ENCODE measurements at places on chromosomes 11 and 22. TPM values are rescaled to one million over a fixed set of nuclear protein-coding genes. Genes with fewer than 3 reads are reported as not detected.

DNA sequence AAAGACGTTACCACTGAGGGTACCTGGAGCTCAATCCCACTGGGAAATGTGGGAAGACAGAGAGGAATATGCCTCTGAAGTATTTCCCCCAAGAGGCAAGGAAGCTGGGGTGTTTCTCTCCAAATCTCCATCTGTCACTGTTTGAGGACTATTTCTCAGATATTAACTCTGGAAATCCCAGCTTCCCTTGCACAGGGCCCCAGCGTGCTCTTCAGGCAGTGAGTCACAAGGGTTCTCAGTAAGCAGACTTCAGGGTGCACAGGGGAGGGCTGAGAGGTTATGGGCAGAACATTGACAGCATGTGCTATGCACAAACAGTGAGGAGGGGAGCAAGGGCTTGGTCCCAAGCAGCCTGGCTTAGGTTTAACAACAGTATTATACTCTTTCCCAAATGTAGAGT lies 60.9 kb upstream of the EED start:
- H3K36me3 ChIP-seq: no peaks in the 10 kb centered on the region
- H3K27ac ChIP-seq: no peak overlapping the region
- no peak overlapping the region for H3K4me3 ChIP-seq
- H3K4me1 ChIP-seq: peaks cover 3% of the 10 kb centered on the region
- no peaks in the 10 kb centered on the region for H3K27me3 ChIP-seq
- peak; percentile 57 for DNase-seq

DNA sequence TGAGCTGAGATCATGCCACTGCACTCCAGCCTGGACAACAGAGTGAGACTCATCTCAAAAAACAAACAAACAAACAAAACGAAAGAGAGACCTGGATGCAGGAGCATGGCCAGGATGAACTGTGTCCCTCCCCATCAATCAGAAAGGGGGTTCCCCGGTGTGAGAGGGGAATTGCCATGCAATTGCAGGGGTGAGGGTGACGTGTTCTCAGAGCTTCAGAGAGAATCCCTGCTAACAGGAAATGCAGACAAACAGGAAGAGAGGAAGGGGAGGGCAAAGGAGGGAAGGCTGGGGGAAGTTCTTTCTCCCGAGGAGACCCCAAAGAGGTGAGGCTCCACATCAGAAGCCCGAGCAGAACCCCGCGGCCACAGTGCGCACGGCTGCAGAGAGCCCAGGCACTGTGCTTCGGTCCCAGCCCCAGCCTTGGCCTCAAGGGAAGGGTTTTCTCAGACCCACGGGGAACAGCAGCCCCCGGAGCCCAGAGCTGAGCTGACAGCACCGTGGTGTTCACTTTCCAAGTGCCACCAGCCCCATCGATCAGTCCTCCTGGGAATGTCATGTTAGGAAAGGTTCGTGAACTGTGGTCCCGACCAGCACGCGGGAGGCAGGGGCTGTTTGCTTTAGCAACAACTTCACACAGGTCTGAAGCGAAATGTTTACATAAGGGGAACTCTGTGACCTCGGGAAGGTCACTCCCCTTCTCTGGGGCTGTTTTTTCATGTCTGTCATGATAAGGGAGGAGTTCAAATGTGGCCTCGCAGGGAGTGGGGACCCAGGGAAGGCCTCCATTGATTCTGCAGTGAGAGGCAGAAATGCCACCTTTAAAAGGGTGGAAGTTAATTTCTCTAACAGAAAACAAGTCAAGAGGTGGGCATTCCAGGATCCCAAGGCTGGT lies 108.0 kb upstream of the ANO1 start:
- peak overlapping the region; percentile 50 for H3K27ac ChIP-seq
- H3K27me3 ChIP-seq: peaks cover 7% of the 10 kb centered on the region
- peak overlapping the region; percentile 41 for H3K4me3 ChIP-seq
- H3K4me1 ChIP-seq: peaks cover 15% of the 10 kb centered on the region
- no peaks in the 10 kb centered on the region for H3K36me3 ChIP-seq
- peak; percentile 71 for DNase-seq

DNA sequence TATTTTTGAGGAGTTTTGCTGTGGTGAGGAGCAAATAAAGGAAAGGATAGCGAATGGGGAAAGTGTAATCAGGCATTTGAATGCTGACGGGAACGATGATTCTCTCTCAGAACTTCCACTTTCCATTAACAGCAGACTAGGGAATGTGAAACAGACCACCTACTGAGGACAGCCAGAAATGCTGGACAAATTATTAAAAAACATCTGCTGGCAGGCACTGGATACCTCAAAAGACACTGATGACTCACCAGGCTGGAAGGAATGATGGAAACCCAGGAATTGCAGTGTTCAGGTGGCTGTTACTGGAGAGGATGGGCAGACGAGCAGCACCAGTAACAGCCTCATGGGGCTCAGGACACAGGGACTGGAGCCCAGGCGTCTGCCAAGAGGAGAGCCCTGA lies 33.4 kb downstream of the PLA2G6 start:
- H3K27me3 ChIP-seq: no peaks in the 10 kb centered on the region
- H3K27ac ChIP-seq: peak overlapping the region; percentile 19
- H3K4me3 ChIP-seq: no peak overlapping the region
- H3K4me1 ChIP-seq: peaks cover 16% of the 10 kb centered on the region
- DNase-seq: no peak
- H3K36me3 ChIP-seq: peaks cover 4% of the 10 kb centered on the region

DNA sequence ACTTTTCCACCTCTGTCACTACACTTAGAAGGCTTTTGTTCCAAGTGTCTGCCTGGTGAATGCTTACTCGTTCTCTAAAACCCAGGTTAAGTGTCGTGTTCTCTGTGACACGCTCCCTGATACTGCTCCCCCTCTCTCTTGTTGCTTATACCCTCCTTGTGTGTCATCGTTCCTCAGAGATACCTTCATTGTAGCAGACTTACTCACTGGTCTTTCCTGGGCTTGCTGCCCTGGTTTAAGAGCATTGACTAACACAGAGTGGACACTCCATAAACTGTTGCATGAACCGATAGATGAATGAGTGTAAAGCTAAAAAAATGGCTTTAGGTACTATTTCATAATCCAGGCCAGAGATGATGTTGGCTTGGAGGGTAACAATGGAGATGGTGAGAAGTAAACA lies 171.3 kb downstream of the GRIK4 start:
- no peak for DNase-seq
- no peaks in the 10 kb centered on the region for H3K36me3 ChIP-seq
- peaks cover 18% of the 10 kb centered on the region for H3K27me3 ChIP-seq

DNA sequence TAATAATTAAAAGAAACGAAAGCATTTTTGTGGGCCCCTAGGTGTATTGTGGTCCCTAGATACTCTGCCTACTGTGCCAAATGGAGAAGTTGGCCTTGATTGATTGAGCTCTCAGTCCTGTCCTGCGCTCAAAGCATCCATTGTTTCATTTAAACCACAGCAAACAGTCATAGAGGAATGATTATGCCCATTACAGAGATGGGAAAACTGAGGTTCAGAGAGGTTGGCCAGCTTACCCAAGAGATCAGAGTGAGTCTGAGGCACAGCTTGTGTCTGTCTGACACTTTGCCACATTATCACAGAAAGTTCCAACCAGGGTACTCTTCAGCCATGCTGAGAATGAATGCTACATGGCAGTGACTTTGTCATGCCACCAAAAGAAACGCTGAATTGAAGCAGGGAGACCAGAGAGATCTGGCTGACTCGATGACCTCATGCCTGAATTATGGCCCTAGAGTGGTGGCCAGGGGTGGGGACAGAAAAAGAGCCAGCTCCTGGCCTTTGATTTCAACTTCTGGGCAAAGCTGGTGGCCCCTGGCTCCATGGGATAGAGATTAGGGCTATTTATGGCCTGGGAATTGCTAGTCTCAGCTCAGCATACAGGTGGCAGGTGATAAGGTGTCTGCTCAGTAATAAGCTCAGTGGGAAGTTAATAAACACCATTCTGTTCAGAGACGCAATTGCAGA lies 180.5 kb downstream of the MIAT start:
- no peak overlapping the region for H3K4me3 ChIP-seq
- H3K36me3 ChIP-seq: no peaks in the 10 kb centered on the region
- no peaks in the 10 kb centered on the region for H3K27me3 ChIP-seq
- no peak overlapping the region for H3K27ac ChIP-seq
- H3K4me1 ChIP-seq: no peaks in the 10 kb centered on the region

- no peaks in the 10 kb centered on the region for H3K4me1 ChIP-seq
- H3K4me3 ChIP-seq: no peak overlapping the region
- H3K36me3 ChIP-seq: no peaks in the 10 kb centered on the region
- H3K27ac ChIP-seq: no peak overlapping the region
- DNase-seq: no peak
Measured at GRCh38 chr11:61706452-61707400, 26.5 kb downstream of the DAGLA start.

DNA sequence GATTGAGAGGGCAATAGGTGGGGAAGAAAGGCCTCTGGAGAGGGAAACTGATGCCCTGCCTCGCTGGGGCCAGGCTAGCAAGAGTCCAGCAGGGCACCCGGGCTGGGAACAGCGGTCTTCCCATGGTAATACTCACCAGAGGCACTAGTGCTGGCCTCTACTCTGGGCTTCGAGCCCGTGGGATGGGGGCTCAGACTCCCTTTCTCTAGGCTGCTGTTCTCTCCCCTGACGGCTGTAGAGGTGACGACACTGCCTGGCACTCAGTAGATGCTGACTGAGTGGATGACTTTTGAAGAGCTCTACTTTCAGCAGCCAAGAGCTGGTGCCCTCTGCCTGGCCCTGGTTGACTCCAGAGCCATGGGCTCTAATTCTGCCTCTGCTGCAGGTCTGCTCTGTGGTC lies 818 bp upstream of the C1QTNF4 start:
- no peaks in the 10 kb centered on the region for H3K36me3 ChIP-seq
- no peak overlapping the region for H3K4me3 ChIP-seq
- peaks cover 34% of the 10 kb centered on the region for H3K27me3 ChIP-seq
- no peak for DNase-seq

- H3K36me3 ChIP-seq: no peaks in the 10 kb centered on the region
- peak; percentile 20 for DNase-seq
- H3K27ac ChIP-seq: no peak overlapping the region
- H3K4me3 ChIP-seq: peak overlapping the region; percentile 55
Measured at GRCh38 chr11:8019314-8020243, 32.4 kb downstream of the EIF3F start.

DNA sequence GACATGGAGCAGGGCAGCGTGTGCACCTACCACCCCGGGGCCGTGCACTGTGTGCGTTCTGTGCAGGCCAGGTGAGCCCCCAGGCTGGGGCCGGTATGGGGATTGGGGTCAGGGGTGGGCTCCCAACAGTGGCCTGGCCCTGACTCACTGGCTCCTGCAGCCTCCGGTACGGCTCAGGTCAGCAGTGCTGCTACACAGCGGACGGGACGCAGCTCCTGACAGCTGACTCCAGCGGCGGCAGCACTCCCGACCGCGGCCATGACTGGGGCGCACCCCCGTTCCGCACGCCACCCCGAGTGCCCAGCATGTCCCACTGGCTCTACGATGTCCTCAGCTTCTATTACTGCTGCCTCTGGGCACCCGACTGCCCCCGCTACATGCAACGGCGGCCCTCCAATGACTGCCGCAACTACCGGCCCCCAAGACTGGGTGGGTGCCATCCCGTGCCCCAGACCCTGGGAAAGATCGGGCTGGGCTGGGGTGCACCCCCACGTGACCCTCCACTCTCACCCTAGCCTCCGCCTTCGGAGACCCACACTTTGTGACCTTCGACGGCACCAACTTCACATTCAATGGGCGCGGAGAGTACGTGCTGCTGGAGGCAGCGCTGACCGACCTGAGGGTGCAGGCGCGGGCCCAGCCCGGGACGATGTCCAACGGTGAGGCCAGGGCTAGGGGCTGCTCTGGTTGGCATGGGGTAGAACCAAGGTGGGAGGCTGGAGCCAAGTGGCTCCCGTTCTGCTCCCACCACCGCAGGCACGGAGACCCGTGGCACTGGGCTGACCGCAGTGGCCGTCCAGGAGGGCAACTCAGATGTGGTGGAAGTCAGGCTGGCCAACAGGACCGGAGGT lies 4.4 kb downstream of the SUSD2 start:
- no peak overlapping the region for H3K4me3 ChIP-seq
- H3K27ac ChIP-seq: no peak overlapping the region
- no peak for DNase-seq

- H3K36me3 ChIP-seq: no peaks in the 10 kb centered on the region
- no peak overlapping the region for H3K4me3 ChIP-seq
- H3K27me3 ChIP-seq: peaks cover 27% of the 10 kb centered on the region
- no peak for DNase-seq
- H3K4me1 ChIP-seq: peaks cover 2% of the 10 kb centered on the region
- peak overlapping the region; percentile 17 for H3K27ac ChIP-seq
Measured at GRCh38 chr11:1672613-1673350, 24.2 kb upstream of the KRTAP5-6 start.

DNA sequence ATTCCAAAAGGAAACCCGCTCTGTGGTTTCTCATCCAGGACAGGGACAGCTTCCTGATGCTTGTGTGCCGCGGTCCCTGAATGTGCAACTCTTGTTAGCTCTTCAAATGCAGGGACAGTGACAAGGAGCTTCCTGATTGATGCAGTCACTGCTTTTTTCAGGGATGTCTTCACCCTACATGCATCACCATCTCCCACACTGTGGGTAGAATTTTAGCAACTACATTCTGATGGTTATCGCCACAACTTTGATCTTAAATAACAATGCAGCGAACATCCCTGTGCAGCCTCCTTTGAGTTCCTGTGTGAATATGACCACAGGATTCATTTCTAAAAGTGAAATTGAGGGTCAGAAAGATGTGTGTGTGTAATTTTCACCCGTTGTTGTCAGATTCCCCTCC lies 115.0 kb downstream of the GGTLC2 start:
- no peak overlapping the region for H3K4me3 ChIP-seq
- no peaks in the 10 kb centered on the region for H3K36me3 ChIP-seq
- DNase-seq: no peak
- H3K27me3 ChIP-seq: no peaks in the 10 kb centered on the region
- no peak overlapping the region for H3K27ac ChIP-seq
- peaks cover 9% of the 10 kb centered on the region for H3K4me1 ChIP-seq

DNA sequence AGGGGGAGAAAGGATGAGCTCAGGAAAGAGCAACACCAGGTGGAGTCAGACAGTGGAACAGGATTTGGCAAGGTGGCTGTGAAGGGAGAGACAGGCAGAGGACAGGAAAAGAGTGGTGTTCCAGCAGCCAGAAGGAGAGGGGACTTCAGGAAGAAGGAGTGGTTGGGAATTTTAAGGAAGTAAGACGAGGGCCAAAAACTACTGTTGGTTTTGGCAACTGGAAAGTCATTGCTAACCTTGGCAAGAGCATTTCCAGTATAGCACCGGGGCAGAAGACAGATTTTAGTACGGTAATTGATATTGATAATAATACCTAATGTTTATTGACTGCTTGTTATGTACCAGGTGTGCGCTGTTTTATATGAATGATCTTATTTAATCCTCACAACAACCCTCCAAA lies 15.4 kb upstream of the DDX6 start:
- H3K27me3 ChIP-seq: no peaks in the 10 kb centered on the region
- peaks cover 10% of the 10 kb centered on the region for H3K4me1 ChIP-seq
- H3K4me3 ChIP-seq: no peak overlapping the region

GRK3 gene
- total RNA-seq: 8.9 TPM

MS4A6A gene
- not detected for total RNA-seq

CYB5R2 gene
- 8.2 TPM for total RNA-seq

ARHGAP20 gene
- 0.22 TPM for total RNA-seq

Data from activated naive CD4-positive, alpha-beta T cell treated with anti-CD3 and anti-CD28 coated beads for 36 hours (primary cell).